ENCODE measurements at places on chromosomes 1 and 21.

DNA sequence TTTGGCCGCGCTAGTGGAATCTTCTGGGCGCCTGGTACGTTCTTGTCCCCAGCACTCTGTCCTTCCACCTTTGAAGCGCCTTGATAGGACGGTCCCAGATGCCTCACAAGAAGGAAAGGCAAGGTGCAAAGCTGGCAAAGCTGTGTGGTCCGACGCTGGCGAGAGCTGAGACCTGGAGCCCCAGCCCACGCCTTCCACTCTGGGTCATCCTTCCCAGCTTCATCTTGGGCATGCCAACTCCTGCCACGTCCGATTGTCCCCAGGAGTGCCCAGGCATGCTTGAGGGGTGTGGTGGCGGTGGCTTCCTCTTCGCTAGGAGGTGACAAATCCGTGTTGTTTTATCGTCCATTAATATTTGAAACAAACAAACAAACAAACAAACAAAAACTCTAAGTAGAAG lies 123.9 kb upstream of the DPYD start:
- no peak for DNase-seq

DNA sequence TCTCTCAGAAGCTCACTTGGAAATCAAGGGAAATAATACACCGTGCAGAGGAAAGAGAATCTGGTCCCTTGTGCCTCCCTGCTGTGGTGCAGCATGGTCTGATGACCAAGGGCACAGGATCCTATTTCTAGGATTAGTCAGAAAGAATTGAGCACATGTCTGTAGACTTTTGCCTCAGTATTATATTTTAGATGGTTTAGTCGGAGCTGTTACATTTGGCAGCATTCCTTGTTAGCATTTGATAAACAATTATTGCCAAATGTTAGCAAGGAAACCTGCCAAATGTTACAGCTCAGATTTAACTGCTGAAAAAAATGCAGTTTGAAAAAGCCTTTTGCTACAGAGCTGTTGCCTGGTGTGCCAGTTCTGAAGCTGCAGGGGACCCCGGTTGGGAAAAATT lies 183.5 kb upstream of the DPYD start:
- DNase-seq = no peak

DNA sequence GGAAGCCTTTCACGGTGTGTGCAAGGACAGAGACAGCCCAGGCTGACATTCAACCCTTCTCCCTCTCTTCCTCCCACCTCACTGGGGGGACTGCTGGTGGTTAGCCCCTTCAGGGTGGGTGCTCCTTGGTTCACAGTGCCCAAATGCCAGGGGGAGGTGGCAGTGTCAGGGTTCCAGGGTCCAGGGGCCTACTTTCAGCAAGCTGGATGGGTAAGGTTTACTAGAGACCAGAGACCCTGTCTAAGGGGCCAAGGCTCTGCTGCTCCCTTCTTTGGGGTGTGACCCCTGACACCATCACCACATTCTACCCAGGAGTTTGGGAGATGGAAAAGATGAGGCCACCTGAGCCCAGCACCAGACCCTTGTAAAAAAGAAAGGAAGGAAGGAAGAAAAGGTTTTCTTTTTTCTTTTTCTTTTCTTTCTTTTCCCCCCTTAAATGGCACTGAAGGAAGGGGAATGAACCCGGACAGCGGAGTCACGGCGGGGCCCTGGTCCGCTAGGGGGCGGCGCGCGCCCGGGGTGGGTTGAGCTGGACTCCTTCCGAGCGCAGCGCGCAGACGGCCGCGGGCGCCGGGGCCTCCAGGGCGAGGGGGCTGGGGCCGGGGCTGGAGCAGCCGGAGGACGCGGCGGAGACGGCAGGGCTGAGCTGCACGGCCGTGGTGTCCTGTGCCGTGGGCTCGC lies 18.8 kb downstream of the KNCN start:
- DNase-seq = peak; percentile 66

DNA sequence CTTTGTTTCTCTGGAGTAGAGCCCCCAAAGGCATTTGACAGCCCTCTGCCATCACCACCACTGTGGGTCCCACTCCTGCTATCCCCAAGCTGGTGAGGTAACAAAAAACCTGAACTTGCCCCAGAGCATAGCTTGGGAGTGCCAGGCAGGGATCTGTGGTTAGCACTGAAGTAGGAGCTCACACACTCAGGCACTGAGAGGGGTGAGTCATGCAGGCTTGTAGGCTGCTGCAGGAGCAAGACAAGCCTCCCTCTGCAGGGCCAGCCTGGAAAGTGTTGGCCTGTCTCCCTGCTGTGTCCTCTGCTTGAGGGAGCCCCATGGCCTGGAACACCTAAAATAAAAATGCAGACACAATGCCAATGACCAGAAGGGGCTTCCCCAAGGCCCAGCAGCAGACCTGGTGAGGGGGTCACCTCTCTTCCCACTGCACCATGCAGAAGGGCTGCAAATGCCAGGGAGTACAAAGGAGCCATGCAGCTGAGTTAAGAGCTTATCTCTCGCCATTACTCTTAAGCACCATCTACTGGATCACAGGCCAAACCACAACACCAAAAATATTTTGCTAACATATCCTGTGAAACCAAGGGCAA lies 108.9 kb upstream of the POGK start:
- no peak for DNase-seq

GRCh38 chr1:43274125-43274803 lies 4.5 kb downstream of the TMEM125 start:
- peak; percentile 12 for DNase-seq

DNA sequence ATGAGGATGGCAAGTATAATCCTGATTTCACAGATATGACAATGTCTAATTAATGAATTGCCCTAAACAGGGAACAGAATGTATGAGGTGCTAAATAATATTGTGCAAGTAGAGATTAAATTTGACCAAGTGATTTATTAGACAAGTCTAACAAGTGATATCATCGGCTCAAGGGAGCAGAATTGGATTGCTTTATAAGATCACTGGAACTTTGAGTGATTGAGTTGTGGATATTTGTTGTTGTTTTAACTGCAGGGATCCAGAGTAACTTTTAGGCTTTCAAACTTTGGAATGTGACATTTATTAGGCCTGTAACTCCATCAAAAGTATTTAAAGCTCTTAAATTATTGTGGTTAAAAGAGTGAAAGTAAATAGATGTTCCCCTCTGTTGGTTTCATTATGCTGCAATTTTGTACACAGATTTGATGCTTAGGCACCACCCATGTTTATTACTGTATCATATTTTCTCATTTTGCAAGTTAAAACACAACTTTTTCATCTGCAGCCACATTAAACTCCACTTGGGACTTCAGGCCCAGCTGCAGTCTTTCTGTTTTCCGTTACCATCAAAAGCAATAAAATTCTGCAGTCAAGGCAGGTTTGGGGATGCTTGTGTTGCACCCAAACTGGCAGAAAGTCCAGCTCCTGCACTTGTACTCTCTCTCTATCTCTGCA lies 206.6 kb downstream of the HLX start:
- no peak for DNase-seq

GRCh38 chr21:28256420-28256831 lies 736.3 kb downstream of the LTN1 start:
- DNase-seq = no peak

DNA sequence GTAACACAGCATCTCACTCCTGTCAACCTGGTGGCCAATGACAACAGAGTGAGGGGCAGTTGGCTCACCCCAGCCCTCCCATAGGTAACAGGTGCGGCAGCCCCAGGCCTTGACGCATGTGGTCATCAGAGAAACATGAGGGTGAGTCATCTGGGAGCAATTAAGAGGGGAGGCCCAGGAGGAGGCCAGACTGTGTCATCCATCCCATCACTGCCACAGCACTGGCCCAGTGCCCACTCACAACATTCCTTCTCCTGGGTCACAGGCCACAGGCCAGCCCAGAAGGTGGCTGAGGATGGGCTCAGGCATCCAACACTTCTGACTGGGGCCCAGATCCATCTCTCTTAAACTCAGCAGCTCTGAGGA lies 17.1 kb downstream of the TEX35 start:
- no peak for DNase-seq

All from activated CD4-positive, alpha-beta T cell treated with anti-CD3 and anti-CD28 coated beads, Interleukin-2, amount 50 U/mL, for 1 hour (primary cell).